ENCODE measurements at places on chromosomes 5 and 9.

DNA sequence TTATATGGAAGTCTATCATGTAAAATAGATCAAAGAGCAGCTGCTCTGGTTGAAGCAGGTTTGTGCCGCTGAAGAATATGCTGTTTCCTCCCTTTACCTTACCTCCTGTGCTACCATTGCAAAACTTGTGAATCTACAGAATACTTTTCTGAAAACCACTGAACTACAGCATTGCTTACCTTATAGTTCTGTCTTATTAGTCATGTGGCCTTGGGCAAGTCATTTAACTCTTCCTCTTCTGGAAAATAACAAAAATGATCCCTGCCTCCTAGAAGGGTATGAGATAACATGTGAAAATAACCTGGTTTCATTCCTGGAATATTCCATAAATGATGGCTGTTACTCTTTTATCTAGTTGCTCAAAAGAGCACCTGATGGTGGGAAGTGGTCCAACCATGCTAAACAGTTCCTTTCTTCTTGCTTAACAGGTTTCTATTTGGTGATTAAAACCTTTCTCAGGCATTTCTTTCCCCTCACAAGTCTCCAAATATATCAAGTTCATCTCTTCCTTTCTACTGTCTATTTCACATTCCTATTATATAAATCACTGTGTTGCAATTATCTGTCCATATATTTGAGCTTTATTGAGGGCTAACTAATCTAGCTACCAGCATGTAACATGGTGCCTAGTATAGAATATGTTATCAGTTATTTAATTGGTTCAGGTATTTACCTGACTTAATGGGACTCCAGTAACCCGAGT lies 15.0 kb downstream of the TRIM32 start:
- DNase-seq = no peak

DNA sequence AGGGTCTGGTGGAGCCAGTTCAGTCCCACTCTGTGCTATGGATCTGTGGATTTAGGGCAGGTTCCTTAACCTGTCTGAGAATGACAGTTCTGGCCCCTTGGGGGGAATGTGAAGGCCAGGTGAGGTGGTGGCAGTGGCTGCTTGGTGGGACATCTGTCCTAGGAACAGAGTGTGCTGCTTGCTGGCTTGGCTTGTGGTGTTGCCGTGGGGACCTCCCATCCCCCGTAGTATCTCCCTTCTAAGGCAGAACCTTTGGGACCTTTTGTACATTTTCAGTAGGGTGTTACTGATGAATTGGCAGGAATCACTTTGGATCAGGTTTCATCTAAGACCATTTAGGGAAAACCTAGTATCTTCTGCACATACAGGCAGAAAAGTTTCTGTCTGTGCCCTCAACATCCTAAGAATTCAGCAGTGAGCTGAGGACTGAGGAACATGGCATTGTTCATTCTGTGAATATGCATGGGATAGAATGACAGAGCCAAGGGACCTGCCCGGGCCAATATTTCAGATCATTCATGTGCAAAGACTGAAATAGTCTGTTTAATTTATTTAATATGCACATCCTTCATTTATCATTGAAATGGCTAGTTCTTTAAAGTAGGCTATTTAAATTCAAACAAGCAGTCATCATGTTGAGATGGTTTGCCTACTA lies 64.6 kb downstream of the WNK2 start:
- DNase-seq = no peak

DNA sequence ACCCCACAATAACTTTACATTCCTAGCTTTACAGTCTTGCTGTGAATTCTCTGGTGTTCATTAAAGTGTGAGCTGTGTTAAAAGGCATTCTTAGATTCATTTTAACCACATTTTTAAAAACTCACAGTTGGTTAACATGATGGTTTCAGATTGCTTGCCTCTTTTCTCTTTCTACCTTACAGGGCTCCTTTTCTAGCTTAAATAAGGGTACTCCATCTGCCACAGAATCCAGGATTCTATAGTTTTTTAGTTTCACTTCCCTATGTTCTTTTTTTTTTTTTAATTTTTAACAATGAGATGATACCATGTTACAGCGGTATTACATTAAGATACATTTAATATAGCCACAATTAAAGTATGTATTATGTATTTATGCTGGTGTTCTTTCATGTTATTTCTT lies 3.9 kb upstream of the FBXO4 start:
- no peak for DNase-seq

GRCh38 chr5:107415762-107416161 lies 255.0 kb downstream of the EFNA5 start:
- no peak for DNase-seq

DNA sequence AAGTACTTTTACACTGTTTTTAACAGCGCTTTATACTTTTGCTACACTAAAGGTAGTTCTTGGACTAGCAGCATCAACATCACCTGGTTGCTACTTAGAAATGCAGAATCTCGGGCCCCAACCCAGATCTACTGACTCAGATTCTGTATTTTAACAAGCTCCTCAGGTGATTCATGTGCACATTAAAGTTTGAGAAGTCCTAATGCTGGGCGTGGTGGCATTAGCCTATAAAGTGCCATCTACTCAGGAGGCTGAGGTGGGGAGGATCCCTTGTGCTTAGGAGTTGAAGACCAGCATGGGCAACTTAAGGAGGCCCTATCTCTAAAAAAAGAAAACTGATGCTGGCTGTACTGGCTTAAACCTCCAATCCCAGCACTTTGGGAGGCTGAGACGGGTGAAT lies 26.7 kb downstream of the TMEM252 start:
- DNase-seq = no peak

DNA sequence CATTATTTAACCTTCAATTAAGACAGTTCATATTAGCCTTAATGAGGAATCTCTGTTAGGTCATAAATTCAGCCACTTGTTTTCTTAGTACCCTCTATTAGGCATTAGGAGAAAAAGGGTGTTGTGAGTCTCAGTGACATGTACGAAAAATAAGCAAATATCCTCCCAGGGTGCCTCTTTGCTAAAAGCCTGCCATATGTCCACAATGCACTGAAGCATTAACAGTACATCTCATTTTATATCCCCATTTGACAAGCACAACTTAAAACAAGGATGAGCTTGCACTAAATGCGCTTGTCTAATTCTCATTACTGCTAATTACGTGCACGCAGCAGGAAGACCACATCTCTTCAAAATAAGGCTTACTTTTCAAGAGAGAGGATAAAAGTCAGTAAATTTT lies 48.4 kb upstream of the SRFBP1 start:
- DNase-seq = peak; percentile 31

DNA sequence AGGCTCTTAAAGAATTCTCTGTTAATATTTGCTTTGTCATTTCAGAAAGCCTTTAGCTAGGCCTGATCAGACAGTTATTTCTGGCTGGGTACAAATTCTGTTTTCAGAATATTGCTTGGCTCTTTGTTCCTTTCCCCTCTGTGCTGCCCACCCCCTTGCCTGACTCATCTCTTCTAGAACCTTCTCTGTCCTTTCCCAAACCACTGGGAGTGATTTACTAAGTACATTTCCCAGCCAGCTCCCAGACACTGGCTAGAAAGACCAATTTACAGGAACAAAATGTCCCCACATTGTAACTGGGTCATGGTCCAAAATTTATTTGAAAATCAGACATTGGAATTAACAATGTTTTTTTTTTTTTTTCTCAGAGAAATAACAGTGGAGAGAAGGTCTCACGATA lies 133.1 kb upstream of the MAP1B start:
- DNase-seq = no peak

DNA sequence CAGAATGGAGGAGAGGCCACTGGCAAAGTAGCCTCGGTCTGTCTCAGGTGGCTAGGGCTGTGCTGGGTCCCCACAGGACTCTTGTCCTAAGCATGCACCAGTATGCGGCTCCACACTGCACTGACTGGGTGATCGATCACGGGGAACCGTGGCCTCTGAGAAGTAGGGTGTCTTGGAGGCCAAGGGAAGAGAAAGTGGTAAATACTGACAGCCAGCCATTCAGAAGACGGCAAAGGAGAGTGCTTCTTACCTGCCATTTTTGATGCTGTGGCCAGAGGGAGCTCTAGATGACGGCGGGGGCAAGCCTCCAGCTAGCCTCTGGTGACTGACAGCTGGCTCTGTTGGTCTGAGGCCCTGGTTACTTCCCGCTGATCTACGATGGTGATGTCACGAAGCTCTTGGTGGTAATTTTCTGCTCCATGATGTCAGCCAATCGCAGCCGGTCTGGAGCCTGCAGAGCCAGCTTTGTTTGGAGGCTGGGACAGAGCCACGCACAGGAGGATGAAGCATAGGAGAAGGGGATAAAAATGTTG lies 40.4 kb upstream of the GADD45G start:
- DNase-seq = no peak

GRCh38 chr9:96100385-96101300 lies 201.3 kb downstream of the HSD17B3 start:
- DNase-seq = no peak

DNA sequence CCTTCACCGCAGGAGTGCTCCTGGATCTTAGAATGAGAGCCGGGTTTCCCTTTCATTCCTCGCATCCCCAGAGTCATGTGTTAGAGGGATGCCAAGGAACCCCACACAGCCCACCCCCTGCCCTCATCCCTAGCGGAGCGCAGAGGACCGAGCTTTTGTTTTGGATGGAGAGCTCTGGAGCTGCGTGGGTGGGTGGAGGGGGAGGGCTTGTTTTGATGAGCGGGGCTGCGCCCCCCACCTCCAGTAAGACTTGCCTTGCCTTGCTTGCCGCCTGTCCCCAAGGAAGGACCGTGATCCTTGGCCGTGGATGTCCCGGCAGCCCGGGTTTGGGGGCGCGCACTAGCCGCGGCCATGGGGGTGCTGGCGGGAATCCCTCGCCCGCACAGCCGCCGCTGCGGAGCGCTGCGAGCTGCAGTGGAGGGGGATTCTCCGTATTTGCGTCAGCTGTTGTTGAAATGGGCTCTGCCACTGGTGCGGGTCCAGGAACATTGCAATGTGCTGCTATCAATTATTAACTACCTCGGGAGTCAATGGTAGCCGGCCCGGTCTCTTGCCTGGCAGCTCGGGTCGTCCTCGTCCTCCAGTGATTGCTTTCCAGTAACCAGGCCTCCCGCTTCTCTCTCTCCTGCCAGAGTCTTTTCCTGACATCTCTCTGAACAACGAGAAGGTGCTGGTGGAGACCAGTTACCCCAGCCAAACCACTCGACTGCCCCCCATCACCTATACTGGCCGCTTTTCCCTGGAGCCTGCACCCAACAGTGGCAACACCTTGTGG lies 1.0 kb downstream of the EGR1 start:
- peak; percentile 47 for DNase-seq

DNA sequence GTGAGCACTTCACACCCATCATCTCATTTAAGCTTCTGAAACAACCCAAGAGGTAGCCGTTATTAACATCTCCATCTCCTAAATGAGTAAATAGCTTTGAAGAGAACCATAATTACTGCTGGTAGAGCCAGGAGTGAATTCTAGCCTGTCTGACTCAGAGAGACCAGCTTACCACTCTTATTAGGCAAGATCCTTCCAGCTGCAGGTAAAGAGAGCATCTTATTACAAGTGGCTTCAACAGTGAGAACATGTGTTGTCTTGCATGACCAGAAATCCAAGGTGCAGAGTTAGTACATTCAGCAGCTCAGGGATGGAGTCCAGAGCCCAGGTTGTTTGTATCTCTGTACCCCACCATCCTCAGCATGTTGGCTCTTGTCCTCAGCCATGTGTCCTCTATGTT lies 10.9 kb upstream of the AFAP1L1 start:
- no peak for DNase-seq

GRCh38 chr5:10600626-10601245 lies 36.9 kb downstream of the ANKRD33B start:
- peak; percentile 56 for DNase-seq

DNA sequence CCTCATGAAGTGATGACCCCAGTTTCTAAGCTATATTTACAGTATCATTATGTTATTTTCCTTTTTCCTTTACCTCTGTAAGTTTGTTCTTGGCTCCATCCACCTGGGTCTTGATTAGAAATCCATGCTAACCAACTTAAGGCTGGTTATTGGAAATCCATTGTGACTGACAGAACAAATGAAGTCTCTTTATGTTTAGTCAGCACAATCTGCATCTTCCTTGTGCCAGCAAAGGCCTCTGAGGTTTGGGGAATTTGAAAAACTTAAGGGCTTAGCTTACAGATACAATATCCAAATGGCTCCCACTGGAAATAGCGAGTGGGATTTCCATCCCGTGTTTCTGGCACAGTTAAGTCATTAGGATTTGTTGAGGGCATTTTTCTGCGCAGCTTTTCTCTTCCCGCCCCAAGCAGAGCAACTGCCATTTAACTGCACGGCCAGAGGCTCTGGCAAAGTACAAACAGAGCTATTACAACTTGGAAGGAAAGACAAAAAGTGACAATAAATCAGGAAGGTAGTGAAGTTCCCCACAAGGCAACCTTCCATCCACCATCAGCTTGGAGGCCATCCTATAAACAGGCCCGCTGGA lies 64.2 kb downstream of the DCP2 start:
- no peak for DNase-seq

DNA sequence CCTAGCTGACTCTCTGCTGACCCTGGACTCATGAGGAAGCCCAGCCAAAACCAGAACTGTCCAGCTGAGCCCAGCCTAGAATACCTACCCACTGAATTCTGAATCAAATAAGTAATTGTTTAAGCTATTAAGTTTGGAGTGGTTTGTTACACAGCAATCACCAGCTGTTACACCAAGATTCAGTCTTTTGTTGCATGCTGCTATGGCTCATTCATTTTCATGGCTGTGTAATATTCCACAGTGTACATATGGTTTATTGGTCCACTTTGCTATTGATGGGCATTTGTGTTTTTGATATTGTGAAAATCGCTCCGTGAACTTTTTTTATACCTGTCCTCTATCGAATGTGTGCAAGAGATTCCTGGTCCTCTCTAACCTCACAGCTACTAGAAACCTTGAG lies 156.4 kb downstream of the FGF18 start:
- no peak for DNase-seq

DNA sequence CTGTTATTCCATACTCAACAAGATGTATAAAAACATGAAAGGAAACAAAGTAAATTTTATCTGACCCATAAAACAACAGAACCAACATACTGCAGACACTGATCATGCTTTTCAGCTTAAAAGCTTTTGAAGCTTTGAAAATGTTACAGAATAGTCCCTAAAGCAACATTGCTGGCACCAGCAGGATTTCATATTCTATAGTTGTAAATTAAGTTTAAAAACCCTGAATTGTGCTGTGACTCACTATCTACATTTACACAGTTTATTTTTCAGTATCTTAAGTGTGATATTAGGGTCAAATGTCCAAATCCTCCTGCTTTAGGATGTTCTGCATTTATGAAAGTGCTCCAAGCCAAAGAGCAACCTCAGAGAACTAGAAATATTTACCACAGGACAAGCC lies 59.9 kb downstream of the ZFR start:
- DNase-seq = no peak

DNA sequence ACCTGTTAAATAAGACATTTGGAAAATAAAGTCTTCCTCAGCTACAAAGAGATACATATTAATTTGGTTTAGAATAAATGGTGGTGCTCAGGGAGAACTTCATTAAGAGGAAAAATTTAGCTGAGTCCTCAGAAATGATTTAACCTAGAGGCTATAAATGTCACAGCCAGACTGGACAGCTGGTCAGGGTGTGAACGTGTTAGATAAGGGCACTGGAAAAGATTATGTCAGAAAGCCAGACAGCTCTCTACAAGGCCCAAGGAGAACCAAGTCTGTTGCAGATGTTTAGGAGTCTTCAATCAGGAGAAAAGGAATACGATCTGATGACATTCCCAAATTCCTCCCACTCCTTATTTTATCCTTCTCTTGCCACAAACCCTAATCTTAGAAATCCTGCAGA lies 265.2 kb downstream of the MAT2B start:
- no peak for DNase-seq

GRCh38 chr9:135030566-135031226 lies 56.8 kb upstream of the OLFM1 start:
- no peak for DNase-seq

Data from spinal cord (tissue), 10 donors.